Lung microvascular endothelial cell (primary cell): ENCODE measurements at places on chromosomes 12 and 14. TPM values are rescaled to one million over a fixed set of nuclear protein-coding genes. Genes with fewer than 3 reads are reported as not detected.
A peak's percentile ranks its signal among the peaks of the same experiment; 100 is the strongest.

GRCh38 chr12:123139926-123140675 is 10.8 kb downstream of the PITPNM2 start:
- peak; percentile 50 for DNase-seq

DNA sequence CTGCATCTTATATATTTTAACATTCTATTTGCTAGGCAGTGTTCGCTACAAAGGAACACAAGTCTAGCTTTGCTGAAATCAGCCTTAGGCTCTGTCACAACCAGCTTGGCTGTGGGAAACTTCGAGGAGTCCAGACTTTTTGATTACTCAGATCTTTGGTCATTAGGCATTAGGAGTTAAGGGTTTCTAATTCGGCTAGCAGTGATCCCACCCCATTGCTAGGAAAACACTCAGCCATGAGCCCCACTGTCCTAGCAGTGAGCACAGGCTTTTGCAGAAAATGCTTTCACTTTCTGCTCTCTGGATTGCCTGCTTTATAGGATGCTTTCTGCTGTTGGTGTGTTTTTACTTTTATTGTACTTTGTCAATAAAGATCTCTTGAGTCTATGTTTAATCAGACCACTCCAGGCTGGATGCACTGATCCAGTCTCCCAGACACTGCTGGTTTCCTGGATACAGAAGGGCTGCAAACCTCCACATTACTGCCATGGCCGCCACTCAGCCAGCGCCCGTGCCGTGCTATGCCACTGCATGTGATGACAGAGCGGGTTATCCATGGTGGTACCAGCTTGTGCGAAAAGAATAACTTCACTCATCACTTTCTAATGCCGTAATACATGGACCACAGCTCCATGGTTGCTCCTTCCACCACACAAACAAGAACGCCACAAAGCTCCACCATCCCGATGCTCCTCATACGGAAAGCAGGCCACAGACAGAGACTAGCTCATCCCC is 41.0 kb upstream of the PYGL start:
- no peak for DNase-seq

The VRTN gene
- total RNA-seq: not detected in 2 replicates

GRCh38 chr12:6936636-6937480 is 6.8 kb upstream of the RNU7-1 start:
- no peak for DNase-seq

The LRFN5 gene
- total RNA-seq: not detected in 2 replicates

GRCh38 chr12:59079002-59079401 is 158.7 kb upstream of the LRIG3 start:
- no peak for DNase-seq

GRCh38 chr12:69383074-69383473 is 23.5 kb downstream of the YEATS4 start:
- DNase-seq: no peak

The LMNTD1 gene
- total RNA-seq: under 0.01 TPM in 1 of 2 replicates, not detected in the other

DNA sequence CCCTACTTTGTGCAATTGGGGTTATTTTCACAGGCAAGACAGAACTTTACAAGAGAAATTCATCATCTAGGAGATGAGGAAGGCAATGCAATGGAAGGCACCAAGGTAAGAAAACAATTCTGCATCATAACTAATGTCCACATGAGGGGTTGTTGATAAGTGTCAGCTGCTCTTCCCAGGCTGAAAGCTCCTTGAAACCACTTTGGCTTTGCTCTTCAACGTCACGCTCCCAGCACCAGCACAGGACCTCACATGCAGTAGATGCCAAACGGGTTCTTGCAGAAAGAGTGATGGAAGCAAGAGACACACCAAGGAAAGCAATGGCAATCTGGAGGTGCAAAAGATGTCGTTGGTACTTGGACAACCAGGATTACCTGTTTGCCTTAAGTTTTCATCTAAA is 485.5 kb downstream of the BCL11B start:
- DNase-seq: no peak

GRCh38 chr14:68952531-68953195 is 26.4 kb downstream of the ACTN1 start:
- no peak for DNase-seq

- no peak for DNase-seq
These were observed 33.4 kb upstream of the BHLHE41 start for GRCh38 chr12:26158078-26158764.

- DNase-seq: no peak
These were observed 177.4 kb upstream of the FKBP4 start for GRCh38 chr12:2617365-2617764.

DNA sequence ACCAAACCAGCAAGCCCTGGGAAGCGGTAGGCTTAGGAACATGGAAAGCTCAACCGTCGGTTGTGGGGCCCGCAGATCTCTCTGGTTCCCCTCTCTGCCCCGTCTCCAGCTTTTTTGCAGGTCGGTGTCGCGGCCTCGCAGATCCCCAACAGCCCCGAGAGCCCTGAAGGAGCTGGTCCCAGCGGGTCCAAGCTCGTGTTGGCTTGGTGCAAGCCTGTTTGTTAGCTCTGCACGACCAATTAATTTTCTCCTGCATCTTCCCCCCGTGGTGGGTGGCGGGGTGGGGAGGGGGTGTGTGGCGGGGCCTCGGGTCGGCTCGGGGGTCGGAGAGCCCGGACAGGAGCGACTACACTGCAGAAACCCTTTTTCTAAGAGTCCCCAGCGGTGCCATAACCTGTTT is 449 bp upstream of the SLC24A4 start:
- no peak for DNase-seq

DNA sequence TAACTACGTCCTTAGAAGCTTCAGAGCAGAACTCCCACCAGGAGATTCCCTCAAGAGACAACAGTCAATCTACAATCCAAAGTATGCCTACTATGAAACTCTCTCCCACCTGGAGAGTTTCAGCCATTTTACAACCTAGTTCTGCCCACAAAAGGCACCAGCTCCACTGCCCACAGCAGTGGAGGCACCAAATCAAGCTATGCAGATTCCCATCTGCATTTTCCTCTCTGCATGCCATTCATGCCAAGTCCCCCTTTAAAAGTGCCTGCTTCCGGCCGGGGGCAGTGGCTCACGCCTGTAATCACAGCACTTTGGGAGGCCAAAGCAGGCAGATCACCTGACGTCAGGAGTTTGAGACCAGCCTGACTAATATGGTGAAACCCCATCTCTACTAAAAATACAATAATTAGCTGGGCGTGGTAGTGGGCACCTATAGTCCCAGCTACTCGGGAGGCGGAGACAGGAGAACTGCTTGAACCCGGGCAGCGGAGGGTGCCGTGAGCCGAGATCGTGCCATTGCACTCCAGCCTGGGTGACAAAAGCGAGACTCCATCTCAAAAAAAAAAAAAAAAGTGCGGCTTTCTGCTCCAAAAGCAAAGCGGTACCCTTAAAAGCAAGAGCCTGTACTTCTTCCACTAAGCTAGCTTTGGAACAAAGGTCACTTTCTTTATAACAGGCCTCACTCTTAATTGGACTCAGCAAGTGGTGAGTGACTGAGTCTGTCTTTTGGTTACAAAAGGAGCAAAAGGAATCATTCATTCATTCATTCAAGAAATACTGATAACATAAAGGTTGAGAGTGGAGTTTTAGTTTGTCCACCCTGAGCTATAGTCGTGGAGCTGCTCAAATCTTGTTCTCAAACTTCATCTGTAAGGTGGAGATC is 10.1 kb upstream of the DLGAP5 start:
- no peak for DNase-seq

- DNase-seq: peak; percentile 56
These were observed 68.5 kb downstream of the SLC6A12 start for GRCh38 chr12:145369-145960.

The RNASE8 gene
- not detected in 2 replicates for total RNA-seq

GRCh38 chr12:66107451-66107915 is 23.1 kb downstream of the LLPH start:
- peak; percentile 90 for DNase-seq

DNA sequence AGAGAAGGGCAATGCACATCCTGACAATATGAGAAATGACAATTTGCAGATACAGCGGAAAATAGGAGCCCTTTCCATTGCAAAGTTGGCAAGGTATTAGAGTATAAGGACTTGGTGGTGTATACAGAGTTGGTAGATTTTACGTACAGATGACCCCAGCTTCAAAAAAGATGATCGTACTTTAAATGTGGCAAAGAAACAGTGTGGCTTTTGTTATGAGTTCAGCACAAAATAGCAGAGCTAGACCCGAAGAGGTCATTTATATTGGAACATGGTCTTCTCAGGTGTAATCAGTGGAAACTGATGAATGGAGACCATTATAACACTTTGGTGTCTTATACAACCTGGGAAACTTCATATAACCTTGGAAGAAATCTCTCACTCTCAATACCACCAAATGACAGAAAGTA is 2.3 kb downstream of the CLEC2B start:
- DNase-seq: peak; percentile 50

DNA sequence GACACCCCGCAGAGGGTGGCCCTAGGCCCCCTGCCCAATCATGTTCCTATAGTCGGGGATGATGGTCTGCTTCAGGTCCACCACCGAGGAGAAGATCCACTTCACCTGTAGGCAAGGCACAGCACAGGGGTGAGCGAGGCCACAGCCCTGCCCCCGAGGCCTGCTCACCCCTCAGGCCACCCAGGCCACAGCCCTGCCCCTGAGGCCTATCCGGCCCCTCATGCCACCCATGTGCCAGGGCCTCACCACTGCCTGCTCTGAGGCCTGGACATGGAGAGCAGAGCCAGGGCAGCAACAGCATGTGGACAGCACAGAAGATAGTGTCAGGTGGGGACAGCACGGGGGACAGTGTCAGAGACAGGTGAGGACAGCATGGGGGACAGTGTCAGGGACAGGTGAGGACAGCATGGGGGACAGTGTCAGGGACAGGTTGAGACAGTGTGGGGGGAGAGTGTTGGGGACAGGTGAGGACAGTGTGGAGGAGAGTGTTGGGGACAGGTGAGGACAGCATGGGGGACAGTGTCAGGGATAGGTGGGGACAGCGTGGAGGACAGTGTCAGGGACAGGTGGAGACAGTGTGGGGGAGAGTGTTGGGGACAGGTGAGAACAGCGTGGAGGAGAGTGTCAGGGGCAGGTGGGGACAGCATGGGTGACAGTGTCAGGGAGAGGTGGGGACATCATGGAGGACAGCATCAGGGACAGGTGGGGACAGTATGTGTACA is 239.7 kb downstream of the TMEM121 start:
- DNase-seq: no peak

The EXOC3L4 gene
- not detected in 2 replicates for total RNA-seq

- no peak for DNase-seq
These were observed 109.7 kb downstream of the CHST11 start for GRCh38 chr12:104566244-104566993.

The RNASE1 gene
- 4.6 and 14.6 TPM in 2 replicates for total RNA-seq

DNA sequence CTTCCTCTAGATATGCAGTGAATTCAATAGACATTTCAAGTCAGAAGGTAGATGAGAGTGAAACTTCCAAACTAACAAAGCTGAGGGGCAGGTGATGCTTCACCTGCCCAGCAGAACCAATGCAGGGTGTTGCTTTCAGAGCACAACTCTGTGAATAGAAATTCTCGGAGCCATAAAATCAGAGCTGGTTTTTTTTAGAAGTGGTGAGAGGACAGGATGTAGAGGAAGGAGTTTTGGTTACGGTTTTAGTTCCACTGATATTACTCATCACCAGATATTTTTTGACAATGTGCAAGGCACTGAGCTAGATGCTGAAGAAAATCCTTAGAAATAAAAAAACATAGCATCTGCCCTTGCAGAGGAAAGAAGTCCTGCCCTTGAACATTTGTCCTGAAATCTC is 62.2 kb downstream of the BMP4 start:
- peak; percentile 14 for DNase-seq

DNA sequence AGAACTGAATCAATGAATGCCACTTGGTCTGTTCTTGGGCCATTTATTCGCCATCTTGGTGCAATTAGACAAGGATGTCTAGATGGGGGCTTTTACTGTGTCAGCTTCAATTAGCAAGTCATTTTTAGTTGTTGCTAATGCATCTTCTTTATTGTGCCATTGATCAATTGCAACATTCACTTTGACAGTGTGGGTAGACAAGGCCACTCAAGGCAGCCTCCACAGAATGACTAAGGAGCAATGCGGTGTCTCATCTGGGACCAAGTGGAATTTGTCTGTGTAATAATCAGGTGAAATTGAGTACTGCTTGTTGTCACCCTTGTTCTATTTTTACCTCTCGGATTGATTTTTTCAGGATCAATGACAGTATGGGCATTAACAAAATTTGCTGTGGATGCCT is 275.9 kb downstream of the CACNA1C start:
- DNase-seq: no peak

DNA sequence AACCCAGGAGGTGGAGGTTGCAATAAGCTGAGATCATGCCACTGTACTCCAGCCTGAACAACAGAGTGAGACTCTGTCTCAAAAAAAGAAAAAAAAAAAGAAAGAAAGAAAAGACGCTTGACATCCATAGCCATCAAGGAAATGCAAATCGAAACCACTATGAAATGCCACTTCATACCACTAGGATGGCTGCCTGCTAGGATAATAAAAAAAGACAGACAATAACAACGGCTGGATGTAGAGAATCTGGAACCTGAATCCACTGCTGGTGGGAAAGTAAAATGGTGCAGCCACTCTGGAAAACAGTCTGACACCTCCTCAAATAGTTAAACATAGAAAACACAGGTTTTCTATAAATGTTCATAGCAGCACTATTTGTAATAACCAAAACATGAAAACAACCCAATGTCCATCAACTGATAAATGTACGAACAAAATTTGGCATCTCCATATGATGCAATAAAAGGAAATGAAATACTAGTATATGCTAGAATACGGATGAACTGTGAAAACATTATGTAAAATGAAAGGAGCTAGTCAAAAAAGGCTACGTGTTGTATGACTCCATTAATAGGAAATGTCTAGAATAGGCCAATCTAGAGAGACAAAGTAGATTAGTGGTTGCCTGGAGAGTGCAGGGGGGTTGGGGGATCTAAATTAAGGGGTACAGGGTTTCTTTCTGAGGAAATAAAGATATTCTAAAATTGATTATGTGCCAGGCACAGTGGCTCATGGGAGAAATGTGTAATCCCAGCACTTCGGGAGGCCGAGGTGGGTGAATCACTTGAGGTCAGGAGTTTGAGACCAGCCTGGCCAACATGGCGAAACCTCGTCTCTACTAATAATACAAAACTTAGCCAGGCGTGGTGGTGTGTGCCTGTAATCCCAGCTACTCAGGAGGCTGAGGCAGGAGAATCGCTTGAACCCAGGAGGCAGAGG is 9.7 kb downstream of the WSB2 start:
- no peak for DNase-seq

The ANO2 gene
- 14.4 and 84.1 TPM in 2 replicates for total RNA-seq

- peak; percentile 84 for DNase-seq
These were observed 17.9 kb downstream of the PXN start for GRCh38 chr12:120247621-120248030.
